PC-3 (cell line): ENCODE measurements at places on chromosomes 5 and 9.

GRCh38 chr5:179379321-179379890 is 34.1 kb upstream of the ADAMTS2 start:
- DNase-seq: no peak

GRCh38 chr5:177610770-177611445 is 11.0 kb downstream of the B4GALT7 start:
- DNase-seq: no peak

DNA sequence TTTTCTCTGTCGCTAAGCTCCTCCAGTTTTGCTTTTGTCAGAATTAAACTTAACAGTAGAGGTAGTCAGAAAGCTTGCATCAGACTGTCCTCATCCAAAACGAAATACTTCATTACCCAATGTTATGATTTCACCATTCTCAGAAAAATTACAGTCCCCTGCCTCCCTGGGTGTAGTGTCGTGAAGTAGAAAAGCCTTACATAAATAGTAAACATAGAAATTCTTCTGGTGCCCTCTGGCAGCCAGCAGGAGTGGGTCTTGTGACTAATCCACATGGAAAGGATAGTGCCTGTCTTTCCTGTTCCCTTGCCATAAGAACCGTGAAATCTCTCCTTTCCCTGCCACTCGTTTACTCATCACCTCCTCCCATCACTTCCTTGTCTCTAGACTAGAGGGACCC is 230.6 kb downstream of the GNA14 start:
- peak; percentile 45 for DNase-seq

DNA sequence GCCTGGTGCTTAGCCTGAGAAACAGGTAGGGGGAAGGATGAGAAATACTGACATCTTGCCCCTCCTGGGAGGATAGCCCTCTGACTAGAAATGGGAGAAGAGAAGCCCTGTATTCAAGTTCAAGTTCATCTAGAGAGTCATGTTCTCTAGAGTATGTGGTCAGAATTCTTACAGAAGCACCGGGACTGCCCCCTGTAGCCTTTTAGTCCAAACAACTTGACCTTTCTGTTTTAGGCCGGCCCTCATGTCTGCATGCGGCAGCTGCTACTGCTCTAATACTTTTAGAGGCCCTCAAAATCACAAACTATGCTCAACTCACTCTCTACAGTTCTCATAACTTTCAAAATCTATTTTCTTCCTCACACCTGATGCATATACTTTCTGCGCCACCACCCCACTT is 47.7 kb downstream of the PHAX start:
- DNase-seq: no peak
